ENCODE measurements at places on chromosomes 11 and 22. TPM values are rescaled to one million over a fixed set of nuclear protein-coding genes. Genes with fewer than 3 reads are reported as not detected.
A peak's percentile ranks its signal among the peaks of the same experiment; 100 is the strongest.

DNA sequence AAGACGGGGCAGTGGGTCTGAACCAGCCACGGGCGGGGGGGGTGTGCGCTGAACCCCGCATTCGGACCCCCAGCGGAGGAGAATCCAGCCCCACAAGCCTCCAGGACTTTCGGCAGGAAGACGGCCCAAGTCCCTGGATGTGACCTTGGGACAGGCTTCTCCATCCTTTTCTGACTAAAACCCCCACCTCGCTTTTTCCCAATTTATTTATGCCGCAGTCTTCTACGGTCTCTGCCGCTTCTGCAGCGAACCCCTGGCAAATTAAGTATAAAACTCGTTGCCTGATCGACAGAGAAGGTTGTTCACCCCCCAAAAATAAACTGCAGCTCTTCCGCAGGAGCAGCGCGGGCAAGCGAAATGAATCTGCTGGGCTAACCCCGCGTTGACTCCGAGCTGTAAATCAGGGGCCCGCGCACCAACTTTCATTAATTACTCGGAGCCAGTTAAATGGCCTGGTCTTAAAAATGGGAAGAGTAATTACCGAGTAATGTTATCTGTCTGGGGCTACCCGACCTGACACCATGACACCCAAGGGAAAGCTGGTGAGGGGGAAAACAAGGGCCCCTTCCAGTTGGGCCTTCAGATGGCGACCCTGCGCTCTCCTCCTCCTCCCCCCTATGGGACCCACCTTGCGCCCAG lies 6.6 kb downstream of the WT1 start:
- H3K36me3 ChIP-seq: no peaks in the 10 kb centered on the region
- H3K27ac ChIP-seq: no peak overlapping the region
- H3K4me1 ChIP-seq: no peaks in the 10 kb centered on the region
- peaks cover 47% of the 10 kb centered on the region for H3K27me3 ChIP-seq
- no peak for DNase-seq

DNA sequence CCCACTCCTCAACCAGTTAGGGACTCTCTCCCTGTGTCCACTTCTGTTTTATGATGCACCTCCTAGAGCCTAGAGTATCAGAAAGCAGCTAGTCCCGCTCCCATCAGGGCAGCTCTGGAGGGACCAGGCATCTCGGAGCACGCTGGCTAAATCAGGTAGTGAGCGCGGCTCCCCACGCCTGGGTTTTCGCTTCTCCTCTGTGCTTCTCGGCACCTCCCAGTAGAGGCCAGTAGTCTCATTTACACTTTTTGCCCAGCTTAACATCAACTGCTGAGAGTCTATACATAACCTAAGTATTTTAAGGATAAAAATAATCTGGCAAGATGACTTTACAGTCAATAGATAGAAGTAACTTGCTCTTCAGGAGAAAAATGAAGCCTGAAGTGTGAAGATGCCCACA lies 473.8 kb downstream of the OPCML start:
- no peak overlapping the region for H3K27ac ChIP-seq
- H3K27me3 ChIP-seq: peaks cover 1% of the 10 kb centered on the region
- H3K36me3 ChIP-seq: no peaks in the 10 kb centered on the region

DNA sequence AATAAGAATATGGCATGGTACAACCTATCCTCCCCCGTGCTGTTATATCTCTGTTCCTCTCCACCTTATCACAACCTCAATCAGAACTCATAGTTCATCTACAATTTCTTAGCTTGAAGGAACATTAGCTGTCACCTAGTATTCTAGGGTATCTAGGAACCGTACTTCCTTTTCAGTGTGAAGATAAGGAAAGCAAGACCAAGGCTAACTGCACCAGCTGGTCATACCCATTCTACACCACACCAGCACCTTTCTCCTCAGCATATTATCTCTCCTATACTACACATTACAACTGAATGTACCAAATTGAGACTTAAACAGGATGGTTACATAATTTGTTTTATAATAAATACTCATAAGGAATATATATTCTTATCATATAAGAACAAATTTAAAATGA lies 73.1 kb downstream of the ARHGAP32 start:
- no peaks in the 10 kb centered on the region for H3K4me1 ChIP-seq
- H3K4me3 ChIP-seq: no peak overlapping the region
- H3K27ac ChIP-seq: no peak overlapping the region
- no peak for DNase-seq

DNA sequence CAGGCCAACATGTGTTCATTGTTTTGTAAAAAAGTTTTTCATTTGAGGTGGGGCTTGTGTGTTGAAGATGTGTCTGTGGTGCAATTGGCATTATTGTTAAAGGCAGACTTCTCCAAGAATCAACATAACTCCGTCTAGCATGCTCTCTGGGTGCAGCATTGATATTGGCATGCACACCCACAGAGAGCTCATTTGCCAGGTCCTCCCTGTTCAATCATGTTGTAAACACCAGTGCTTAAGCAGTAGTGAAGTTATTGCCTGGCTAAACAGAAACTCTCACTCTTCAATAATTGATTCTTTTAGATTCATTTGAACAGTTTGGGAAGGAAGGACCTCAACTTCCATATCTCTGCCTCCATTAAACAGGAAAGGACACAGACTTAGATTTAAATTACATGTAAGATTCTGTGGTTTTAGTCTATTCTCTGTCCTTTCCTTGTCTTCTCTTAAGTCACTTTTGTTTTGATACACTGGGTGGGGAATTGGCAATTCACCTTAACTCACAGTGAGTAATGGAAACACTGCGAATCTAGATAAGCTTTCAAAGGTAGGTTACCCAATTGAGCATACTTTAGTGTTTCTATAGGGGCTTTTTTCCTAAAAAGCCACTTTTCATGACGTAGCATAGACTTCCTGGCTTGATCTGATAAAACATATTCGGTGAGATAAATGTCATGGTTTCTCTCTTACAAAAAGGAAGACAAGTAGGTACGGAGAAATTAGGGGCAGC lies 30.8 kb upstream of the EXPH5 start:
- DNase-seq: no peak
- no peak overlapping the region for H3K27ac ChIP-seq
- H3K36me3 ChIP-seq: no peaks in the 10 kb centered on the region

DNA sequence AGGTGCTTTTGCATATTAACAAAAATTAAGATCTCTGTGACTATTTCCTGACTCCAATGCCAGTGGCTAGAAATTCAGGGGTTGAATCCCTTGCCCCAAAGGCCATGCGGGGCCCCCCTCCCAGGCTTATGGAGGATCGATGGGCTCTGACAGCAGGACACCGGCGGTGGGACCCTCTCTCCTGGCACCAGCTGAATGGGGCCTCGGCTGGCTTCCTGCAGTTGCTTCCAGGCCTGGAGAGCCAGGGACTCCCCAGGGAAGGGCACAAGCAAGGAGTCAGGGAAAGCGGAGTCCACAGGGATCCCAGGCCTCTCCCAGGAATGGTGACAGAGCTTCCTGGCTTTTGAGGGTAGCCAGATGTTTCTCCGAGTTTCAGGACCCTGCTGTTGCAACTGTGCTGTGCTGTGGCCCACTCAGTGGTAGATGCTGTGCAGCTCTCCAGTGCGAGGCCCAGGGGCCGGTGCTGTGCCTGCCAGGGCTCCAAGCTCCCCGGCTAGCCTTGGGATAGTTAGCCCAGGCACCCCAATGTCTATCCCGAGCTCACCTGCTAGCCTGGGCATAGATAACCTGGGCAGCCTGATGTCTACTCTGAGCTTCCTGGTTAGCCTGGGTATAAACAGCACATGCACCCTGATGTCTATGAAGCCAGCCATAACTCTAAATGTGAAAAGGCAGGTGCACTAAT lies 372.6 kb downstream of the SHANK2 start:
- no peaks in the 10 kb centered on the region for H3K4me1 ChIP-seq
- no peak for DNase-seq
- H3K27me3 ChIP-seq: peaks cover 7% of the 10 kb centered on the region

DNA sequence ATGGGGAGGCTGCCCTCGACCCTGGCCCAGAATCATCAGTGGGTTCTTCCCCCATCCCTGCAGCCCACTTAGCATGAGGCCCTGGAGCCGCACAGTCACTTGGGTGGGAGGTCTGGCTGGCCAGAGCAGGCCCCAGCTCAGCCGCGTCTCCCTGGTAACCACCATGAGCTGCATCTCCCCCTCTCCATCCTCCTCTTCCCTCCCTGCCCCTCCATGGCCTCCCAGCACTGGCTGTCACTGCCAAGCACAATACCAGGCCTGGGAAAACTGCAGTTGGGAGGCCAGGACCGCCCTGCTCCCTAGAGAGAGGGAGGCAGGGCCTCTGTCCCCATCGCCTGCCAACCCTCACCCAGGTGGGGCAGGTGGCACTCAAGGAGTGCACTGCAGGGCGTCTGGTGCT lies 8.0 kb downstream of the CSDC2 start:
- no peak for DNase-seq
- no peaks in the 10 kb centered on the region for H3K27me3 ChIP-seq
- no peak overlapping the region for H3K27ac ChIP-seq
- peaks cover 3% of the 10 kb centered on the region for H3K4me1 ChIP-seq
- H3K4me3 ChIP-seq: no peak overlapping the region
- no peaks in the 10 kb centered on the region for H3K36me3 ChIP-seq

DNA sequence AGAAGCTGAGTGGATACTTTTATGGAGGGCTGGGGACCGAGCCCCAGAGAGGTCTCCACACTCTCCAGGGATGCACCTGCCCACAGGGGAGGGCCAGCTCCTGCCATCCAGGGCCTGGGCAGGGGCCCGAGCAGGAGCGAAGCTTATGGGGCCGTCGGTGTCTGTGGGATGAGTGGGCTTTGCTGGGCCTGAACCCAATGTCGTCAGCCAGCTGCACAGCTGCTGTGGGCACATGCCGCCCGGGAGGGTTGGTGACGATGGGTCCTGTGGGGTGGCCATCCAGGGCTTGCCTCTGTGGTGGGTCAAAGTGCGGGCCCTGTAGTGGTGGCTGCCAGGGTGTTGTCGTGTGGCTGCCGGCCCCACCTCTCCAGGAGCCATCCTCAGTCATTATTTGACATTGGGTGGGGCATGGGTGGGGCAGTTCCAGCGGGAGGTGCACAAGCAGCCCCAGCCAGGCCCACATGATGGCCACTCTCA lies 447.1 kb downstream of the TBC1D22A start:
- no peak for DNase-seq
- no peaks in the 10 kb centered on the region for H3K4me1 ChIP-seq
- H3K36me3 ChIP-seq: no peaks in the 10 kb centered on the region
- H3K27ac ChIP-seq: no peak overlapping the region
- H3K27me3 ChIP-seq: peaks cover 6% of the 10 kb centered on the region
- no peak overlapping the region for H3K4me3 ChIP-seq

- H3K4me3 ChIP-seq: no peak overlapping the region
- H3K36me3 ChIP-seq: no peaks in the 10 kb centered on the region
- H3K27ac ChIP-seq: no peak overlapping the region
- no peak for DNase-seq
- no peaks in the 10 kb centered on the region for H3K27me3 ChIP-seq
These were observed 8.5 kb upstream of the SCYL1 start for GRCh38 chr11:65516135-65516968.

- H3K27ac ChIP-seq: peak overlapping the region; percentile 18
- peak; percentile 86 for DNase-seq
- H3K4me1 ChIP-seq: peaks cover 17% of the 10 kb centered on the region
- no peak overlapping the region for H3K4me3 ChIP-seq
These were observed 17.1 kb upstream of the EFCAB6 start for GRCh38 chr22:43828998-43829782.

GRCh38 chr11:117715801-117716200 lies 81.2 kb downstream of the DSCAML1 start:
- H3K4me3 ChIP-seq: no peak overlapping the region
- DNase-seq: no peak
- H3K4me1 ChIP-seq: no peaks in the 10 kb centered on the region
- no peak overlapping the region for H3K27ac ChIP-seq
- no peaks in the 10 kb centered on the region for H3K27me3 ChIP-seq

DNA sequence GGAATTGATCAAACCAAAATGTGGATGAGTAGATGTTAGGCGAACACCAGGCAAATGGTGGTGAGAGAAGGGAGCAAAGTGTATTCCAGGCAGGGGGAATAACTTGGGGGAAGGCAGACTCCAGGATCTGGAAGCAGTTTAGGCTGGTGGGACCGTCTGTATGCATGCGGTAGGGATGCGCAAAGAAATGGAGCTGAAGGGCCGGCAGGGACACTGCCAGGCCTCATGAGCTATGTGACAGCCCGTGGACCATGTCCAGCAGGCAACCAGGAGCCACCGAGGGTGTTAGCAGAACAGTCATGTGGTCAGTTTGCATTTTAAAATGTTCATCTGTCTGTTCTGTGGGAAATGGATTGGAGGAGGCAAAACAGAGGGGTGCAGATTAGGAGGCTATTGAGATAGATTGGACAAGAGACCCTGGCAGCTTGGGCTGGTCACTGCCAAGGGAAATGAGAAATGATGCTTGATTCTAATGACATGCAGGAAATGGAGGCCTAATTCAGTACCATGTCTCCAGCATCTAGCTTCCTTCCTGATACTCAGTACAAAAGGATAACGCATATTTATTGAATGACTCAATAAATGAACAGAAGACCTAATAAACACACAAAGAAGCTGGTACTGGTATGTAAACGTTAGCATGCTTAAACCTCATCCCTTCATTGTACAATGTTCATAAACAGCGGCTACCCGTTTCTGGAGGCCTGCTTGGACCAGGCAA lies 412.4 kb downstream of the BUD13 start:
- H3K4me3 ChIP-seq: no peak overlapping the region
- no peaks in the 10 kb centered on the region for H3K4me1 ChIP-seq
- H3K27me3 ChIP-seq: peaks cover 5% of the 10 kb centered on the region
- no peak overlapping the region for H3K27ac ChIP-seq
- DNase-seq: no peak

- H3K4me3 ChIP-seq: no peak overlapping the region
- no peaks in the 10 kb centered on the region for H3K27me3 ChIP-seq
- no peaks in the 10 kb centered on the region for H3K4me1 ChIP-seq
- H3K27ac ChIP-seq: no peak overlapping the region
- H3K36me3 ChIP-seq: no peaks in the 10 kb centered on the region
- DNase-seq: no peak
These were observed 70.8 kb downstream of the RAB38 start for GRCh38 chr11:88104408-88104807.

DNA sequence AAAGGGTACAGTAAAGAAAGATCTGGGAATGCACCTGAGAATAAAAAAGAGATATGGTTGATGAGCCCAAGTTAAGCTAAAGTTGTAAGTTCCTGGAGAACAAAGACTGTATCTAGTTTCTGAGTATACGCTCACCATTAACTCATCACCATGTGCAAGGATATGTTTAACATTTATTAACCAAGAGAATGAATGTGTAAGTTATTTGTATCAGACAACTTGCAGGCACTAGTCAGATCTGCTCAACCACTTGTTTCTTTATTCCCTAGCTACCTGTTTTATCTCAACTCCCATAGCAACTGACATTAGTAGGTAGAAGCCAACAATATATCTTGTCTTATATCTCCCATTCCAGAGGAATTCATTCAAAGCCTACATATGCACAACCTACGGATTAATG lies 74.9 kb upstream of the KCNA4 start:
- H3K27me3 ChIP-seq: no peaks in the 10 kb centered on the region
- DNase-seq: no peak
- H3K27ac ChIP-seq: no peak overlapping the region

GRCh38 chr11:132607575-132607974 lies 924.7 kb downstream of the OPCML start:
- no peak for DNase-seq
- no peaks in the 10 kb centered on the region for H3K4me1 ChIP-seq
- no peaks in the 10 kb centered on the region for H3K27me3 ChIP-seq
- H3K27ac ChIP-seq: no peak overlapping the region

Gene OR4A5
- not detected for total RNA-seq

Gene CARD18
- not detected for total RNA-seq

Gene P2RY2
- total RNA-seq: 44.2 TPM

Gene TMEM86A
- 3.9 TPM for total RNA-seq

Gene OR51B5
- not detected for total RNA-seq

Gene OTOG
- total RNA-seq: not detected

Gene OR5L1
- not detected for total RNA-seq

Gene KRTAP5-8
- total RNA-seq: not detected

Gene UBQLNL
- not detected for total RNA-seq
